ENCODE measurements at places on chromosomes 2 and 18.
A peak's percentile ranks its signal among the peaks of the same experiment; 100 is the strongest.

- DNase-seq = no peak
Measured at GRCh38 chr2:175837046-175837445, 165.0 kb downstream of the LNPK start.

- DNase-seq = no peak
Measured at GRCh38 chr18:25077944-25078723, 273.8 kb downstream of the ZNF521 start.

- no peak for DNase-seq
Measured at GRCh38 chr2:157363612-157364101, 38.0 kb upstream of the ERMN start.

GRCh38 chr18:5058768-5059695, 138.0 kb downstream of the AKAIN1 start:
- no peak for DNase-seq

DNA sequence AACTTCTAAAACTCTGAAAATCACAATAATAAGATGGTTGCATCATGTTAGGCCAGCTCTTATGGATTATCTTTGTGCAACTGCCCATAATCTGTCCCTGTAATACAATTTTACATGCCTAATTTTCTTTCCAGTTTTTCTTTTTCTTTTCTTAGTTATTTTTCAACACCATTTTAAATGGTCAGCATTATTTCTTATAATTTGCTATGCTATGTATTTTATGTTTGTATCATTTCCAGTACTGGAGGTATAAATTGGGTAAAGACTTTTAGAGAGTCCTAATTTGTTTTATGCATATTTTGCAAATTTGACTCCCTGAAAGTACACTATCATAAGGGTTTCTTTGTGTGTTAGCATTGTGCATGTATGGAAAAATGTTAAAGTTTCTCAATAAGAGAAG, 333.0 kb downstream of the CCDC178 start:
- DNase-seq = no peak

DNA sequence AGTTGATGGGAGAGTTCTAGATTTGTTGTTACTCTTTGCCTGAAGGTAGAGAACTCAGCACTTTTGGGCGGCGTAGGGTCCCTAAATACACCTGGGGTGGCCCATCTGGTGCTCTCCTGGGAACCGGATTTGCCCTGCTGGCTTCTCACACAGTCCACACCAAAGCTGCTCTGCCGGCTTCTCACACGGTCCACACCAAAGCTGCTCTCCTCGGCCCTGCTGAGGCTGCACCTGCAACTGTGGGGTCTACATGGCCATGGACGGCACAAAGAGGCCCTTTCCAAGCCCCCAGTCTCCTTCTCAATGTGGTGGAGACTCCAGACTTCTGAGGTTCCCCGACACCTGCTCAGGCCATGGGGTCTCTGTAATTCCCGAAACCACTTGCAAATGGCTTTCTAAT, 124.8 kb upstream of the GPC1 start:
- DNase-seq = no peak

DNA sequence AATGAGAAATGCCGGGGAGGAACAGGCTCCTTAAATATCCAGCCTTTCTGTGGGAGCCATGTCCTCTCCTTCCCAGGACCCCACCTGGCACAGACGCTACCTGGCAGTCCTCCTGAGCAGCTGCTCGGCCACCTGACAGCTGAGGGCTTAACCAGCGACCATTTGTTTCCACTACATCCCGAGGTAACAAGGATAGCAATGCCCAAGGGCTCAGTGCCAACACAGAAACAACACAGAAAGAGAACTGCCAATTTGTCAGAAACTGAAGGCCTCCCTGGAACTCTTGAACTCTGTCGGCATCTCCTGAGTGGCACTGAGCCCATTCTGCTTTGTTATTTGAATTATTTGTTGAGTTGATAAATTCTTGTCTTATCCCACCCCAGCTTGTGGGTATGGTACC, 122.2 kb upstream of the ARHGAP28 start:
- no peak for DNase-seq

DNA sequence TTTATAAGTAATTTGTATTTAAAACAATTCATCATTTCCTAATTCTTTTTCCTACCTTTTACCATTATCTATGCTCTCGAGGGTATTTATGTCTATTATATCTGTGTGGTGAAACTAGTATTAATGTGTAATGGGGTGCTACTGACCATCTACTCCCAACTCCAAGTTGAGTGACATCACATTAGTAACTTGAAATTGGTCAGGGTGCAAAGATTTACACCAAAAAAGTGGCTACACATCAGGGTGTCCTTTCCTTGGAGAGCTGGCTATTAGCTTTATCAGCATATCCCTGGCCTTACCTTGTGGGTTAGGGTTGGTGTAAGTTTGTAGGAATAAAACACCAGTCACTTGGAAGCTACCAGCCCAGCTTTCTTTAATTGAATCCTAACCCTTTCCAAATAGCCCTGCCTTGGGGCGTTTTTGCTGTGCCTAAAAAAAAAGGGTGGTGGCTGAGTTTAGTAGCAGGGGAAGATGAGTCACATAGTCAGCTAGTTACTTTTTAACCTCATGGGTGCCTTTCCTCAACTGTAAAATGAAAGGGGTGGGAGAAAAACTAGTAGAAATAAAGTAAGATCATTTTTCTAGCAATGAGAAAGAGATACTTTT, 14.0 kb downstream of the ANXA4 start:
- peak; percentile 83 for DNase-seq

- DNase-seq = peak; percentile 77
Measured at GRCh38 chr2:25252291-25253152, 84.1 kb upstream of the POMC start.

- no peak for DNase-seq
Measured at GRCh38 chr2:233039212-233039845, 6.9 kb downstream of the NEU2 start.

GRCh38 chr2:25029183-25029554, 12.7 kb upstream of the EFR3B start:
- no peak for DNase-seq

DNA sequence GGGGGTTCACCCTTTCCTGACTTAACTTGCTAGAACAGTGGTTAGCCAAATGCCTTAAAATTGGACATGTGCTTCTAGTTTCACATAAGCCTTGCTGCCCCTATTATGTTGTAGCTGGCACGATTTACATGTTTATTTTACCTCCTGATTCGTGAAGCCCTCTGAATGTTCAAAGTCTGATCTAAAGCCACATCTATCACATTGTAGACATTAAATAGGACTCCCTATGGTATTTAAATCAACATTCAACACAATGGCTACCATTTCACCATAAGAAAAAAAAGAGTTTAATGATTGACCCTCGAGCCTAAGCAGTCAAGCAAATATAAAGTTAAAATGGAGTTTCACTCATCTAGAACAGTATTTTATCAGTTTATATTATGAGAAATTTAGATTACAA, 151.5 kb downstream of the GULP1 start:
- no peak for DNase-seq

DNA sequence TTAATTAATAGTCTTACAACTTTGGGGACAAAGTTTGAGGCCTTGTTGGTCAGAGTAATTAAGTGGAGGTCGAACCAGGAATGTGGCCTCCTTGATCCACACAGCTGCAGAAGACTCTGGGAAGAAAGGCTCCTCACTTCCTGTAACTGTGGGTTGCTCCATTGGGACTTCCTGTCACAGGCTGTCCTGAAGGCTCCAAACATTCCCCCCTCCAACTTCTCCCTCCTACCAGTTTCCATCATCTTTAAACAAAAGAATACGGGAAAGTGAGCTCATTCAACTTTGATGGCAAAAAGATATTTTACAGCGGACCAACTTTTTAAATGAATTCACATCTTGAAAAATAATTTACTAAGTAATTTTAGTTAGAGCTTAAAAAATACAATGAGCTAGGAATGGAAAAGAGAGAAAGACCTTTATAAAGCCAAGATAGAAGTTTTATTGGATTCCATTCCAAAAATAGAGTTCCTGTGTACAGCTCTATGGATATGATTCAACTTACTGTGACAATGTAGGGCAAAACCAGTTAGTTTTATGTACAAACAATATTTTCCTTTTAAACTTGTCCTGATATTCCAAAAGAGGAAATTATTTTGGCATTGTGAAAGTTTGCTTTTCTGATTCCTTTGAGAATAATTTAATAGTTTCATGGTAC, 212.0 kb upstream of the NABP1 start:
- no peak for DNase-seq

- peak; percentile 63 for DNase-seq
Measured at GRCh38 chr18:3593381-3593903, 143.5 kb downstream of the TGIF1 start.

DNA sequence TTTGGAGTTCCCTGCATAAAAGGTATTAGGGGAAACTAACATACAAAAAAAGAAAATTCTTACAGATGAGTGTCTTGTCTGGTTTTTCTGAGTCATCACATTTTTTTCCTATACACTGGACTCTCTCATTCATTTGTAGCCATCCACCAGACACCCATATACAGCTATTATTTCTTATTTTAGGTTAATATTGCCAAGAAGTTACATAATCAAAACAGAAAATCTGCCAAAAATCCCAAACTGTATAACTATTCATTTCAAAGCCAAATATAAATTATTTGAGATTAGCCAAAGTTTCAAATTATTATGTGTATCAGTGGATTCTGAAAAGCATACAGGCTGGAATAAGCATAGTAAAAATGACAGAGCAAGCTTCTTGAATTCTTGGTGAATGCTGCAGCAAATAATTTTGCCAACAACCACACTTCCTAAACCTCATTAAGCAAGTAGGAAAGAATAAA, 191.2 kb downstream of the NCKAP5 start:
- DNase-seq = no peak
